ENCODE measurements at places on chromosomes 4 and X.

DNA sequence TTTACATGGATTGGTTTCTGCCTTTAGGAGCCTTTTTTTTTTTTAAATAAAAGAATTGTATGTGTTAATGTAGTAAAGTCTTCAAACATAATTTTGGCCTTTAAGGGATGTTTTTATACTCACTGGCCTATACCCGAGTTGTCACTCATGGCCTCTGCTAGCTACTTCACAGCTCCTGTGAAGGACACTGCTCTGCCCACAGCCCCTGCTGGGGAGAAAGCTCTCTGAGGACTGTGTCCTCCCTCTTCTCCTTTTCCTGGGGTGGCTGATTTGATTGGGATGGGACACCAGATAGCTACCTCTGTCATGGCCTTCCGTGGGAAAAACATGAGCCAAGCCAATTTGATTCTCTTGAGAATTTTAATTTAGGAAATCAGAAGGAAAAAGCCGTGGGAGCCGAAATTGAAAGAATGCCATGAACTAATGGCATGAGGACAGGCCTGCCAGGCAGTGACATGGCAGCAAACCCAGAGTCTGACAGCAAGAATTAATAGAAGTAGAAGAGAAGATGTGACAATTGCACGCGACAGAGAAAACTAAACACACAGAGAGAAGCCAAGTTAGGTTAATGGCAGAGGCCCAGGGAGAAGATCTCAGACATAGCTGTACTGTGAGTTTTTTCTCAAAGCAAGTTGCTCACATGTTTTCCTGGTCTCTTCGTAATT, 81.4 kb downstream of the ARHGAP10 start:
- no peak for DNase-seq

GRCh38 chr4:91577864-91578263, 725.9 kb upstream of the GRID2 start:
- DNase-seq = peak; percentile 22

GRCh38 chr4:2793586-2794485, 951 bp downstream of the SH3BP2 start:
- no peak for DNase-seq

DNA sequence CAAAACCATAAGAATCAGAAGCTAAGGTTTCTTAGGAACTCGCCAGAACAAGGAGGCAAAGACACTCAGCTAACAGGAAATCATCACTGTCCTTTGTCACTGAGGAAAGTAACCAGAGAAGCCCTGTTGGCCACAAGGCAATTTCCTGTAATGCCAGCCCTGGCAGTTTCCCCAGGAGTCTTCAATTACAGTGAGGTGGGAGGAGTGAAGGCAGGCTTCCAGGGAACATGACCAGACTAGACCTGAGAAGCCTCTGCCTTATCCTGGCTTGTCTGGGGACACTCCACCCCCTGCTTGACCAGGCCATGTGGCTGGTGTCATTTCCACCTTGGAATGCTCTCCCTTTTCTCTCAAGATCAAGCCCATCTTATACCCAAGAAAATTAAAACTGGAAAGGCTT, 125.3 kb downstream of the COL4A6 start:
- peak; percentile 62 for DNase-seq

- DNase-seq = no peak
These were observed 29.2 kb upstream of the CCNI start for GRCh38 chr4:77104791-77105540.

DNA sequence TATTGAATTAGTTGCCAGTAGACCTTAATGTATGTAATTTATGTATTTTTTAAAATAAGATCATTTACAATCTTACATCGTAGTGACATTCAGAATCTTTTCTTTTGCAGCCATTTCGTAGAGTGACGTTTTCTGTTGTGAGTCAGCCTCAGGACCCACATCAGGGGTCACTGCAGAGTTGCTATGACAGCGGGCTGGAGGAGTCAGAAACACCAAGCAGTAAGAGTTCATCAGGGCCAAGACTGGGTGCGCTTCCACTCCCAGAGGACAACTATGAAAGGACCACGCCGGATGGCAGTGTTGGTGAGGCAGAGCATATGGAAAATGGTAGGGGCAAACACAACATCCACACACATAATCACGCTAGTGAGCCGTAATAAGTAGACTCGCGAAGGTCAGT, 199.9 kb downstream of the PCDH7 start:
- peak; percentile 8 for DNase-seq

GRCh38 chrX:53050841-53051240, 2.3 kb downstream of the GPR173 start:
- no peak for DNase-seq

- no peak for DNase-seq
These were observed 428.4 kb upstream of the INTU start for GRCh38 chr4:127204322-127204721.

- peak; percentile 26 for DNase-seq
These were observed 16.1 kb downstream of the CLCN4 start for GRCh38 chrX:10172877-10173276.

GRCh38 chrX:46838486-46838870, 1.6 kb downstream of the RP2 start:
- DNase-seq = no peak

GRCh38 chr4:140809676-140810075, 53.5 kb upstream of the TBC1D9 start:
- DNase-seq = no peak

GRCh38 chr4:6341696-6342095, 72.0 kb downstream of the WFS1 start:
- no peak for DNase-seq

DNA sequence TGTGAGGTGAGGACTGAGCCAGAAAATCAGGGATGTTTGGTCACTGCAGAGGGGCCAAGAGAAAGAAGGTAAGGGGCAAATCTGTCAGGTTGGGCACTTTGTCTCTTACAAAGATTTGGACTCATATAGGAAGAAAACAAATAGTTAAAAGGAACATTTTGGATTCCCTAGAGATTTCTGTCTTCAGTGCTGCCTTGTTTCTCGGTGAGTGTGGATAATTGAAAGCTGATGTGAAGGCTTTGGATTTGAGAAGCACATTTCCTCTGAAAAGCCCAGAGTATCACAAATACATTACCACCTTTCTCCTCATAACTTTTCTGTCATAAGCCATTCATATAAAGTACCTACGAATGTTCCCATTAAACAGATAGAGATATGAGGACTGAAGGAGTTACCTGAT, 107.5 kb downstream of the ATG4A start:
- DNase-seq = no peak

DNA sequence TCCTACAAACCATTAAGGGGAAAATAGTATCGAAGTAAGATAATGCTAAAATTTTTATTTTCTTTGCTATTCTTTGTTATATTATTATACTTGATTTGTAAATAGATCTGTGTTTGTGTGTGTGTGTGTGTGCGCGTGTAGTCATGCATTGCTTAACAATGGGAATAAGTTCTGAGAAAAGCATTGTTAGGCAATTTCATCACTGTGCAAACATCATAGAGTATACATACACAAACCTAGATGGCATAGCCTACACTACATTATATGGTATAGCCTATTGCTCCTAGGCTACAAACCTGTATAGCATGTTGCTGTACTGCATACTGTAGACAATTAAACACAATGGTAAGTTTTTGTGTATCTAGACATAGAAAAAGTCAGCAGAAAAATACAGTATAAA, 17.1 kb downstream of the MTTP start:
- DNase-seq = no peak

GRCh38 chr4:2830632-2831610, 12.7 kb upstream of the ADD1 start:
- DNase-seq = peak; percentile 4

DNA sequence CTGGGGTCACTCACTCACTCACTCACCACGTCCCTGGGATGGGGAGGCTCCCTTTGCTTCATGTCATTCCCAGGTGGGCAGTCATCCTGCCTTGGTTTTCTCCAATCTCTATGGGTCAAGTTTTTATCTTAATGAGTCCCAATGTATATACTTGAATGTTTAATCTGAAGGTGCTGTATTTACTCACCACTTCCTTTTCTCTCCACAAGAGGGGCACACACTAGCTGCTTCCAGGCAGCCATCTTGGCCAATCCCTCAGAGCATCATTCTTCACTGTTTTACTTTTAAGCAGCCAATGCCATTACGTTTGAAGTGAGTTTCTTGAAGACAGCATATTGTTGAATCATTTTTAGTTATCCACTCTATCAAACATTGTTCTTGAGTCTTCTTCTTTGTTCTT, 153.4 kb upstream of the ARSJ start:
- DNase-seq = no peak

GRCh38 chrX:53412446-53412845, 10.0 kb downstream of the SMC1A start:
- DNase-seq = no peak

GRCh38 chr4:137446071-137446470, 86.2 kb downstream of the PCDH18 start:
- DNase-seq = no peak

DNA sequence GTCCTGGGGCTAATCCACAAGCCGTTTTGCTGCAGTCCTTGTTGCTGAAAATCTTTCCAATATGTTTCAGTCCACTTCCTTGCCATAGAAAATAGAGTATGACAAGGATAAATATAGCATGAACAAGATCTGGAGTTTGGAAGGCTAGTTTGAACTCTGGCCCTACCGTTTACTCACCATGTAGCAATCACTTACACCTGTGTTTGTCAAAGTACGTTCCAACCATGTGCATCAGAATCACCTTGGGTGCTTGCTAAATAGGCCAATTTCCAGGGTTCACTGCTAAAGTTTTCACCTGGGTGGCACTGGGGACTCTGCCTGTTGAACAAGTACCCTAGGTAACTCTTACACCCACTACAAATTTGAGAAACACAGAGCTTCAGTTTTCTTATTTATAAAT, 188.9 kb downstream of the ENOX2 start:
- no peak for DNase-seq

DNA sequence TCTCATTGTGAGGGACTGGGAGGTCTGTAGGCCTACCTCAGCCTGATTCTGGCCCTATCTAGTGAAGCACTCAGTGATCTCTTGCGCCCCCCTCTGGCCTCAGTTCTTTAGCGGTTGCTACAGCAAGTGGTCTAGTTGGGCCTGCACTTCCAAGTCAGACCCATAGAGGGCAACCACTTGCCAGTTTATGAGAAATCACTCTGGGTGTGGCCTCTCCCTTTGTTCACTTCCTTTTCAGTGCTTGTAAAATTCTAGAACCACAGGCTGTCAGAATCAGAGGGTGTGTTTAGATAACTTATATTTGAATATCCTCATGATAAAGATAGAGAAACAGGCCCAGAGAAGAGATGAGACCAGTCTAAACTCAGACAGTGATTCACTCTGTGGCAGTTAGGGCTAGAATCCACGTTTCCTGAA, 60.9 kb upstream of the LAS1L start:
- DNase-seq = peak; percentile 81

DNA sequence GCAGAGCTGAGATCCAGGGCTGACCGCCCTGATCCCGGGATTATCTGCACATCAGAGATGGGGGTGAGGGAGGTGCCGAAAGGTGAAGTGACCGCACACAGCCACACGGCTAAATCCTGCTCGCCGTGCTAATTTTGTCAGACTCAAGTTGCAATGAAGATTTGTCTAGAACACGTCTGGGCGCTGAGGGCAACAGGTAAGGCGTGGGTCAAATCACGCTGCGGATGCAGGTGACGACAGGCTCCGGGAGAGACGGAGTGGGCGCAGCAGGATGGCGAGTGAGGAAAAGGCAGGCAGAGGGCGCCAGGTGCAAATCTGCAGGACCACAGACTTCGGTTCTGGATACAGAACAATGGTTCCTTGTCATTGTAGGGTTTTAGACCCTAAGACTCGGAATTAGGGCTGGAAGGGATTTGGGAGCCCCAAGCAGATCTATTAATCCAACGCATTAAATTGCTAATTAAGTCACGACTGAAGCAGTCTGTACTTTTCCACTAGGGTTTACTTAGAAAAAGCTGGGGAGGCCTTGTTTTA, 1.9 kb upstream of the TBC1D14 start:
- DNase-seq = peak; percentile 70

- DNase-seq = no peak
These were observed 20.9 kb upstream of the PLAC1 start for GRCh38 chrX:134679221-134679620.

- DNase-seq = peak; percentile 84
These were observed at the start of gene EVC for GRCh38 chr4:5710961-5711478. Gene EVC (plus strand): TSS chr4:5711201. CDS start chr4:5711381, 180 bp downstream.

- no peak for DNase-seq
These were observed 814.0 kb upstream of the NDST4 start for GRCh38 chr4:115927382-115927781.

GRCh38 chr4:122588453-122589238, 32.2 kb downstream of the IL21 start:
- no peak for DNase-seq
